ENCODE measurements at places on chromosomes 7 and 10.

DNA sequence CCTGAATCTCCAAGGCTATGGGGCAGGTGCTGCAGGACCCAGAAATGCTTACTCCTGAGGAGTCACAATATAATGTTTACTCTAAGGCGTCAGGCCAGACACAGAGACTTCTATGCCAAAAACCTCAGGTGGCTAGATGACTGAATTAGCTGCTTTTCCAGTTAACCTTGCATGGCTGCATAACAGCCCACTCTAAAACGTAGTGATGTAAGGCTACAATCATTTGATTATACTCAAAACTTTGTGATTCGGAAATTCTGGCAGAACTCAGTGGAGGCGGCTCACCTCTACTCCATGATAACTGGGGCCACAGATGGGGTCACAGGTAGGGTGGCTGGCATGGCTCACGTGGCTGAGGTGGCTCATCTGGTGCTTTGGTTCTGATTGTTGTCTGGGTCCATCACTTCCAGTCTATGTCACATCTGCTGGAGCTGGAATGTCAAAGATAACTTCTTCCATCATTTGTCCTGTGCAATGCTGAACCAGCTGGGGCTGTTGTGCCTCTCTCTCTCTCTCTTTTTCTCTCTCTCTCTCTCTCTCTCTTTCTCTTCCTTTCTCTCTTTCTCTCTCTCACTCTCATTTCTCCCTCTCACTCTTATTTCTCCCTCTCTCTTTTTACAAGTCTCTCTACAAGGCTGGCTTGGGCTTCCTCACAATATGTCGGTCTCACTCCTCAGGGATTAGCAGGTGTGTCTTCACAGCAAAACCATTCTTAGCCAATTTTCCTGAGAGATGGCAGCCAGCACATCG lies 11.8 kb downstream of the TMEM72 start:
- no peak for DNase-seq

DNA sequence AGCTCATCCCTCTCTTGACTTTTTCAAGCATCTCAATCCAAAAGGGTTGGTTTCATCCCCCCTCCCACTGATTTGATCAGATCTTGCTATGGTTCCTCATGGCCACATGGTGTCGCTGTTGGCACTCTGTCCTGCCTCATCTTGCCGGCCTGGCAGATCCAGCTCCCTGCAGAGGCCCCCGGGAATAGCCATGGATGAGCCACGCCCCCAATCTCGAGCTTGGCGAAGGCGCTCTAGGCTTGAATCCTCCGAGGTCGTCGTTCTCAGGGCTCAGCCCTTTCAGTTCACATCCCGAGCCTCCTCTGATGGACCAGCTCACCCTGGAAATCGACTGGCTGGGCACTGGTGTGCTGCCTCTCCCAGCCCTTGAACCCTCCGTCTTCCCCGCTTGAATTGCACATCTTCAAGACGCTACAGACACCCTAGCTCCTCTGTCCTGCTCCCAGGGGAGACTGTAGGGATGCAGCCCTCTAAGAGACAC lies 628.7 kb downstream of the TYW1 start:
- DNase-seq = peak; percentile 83

DNA sequence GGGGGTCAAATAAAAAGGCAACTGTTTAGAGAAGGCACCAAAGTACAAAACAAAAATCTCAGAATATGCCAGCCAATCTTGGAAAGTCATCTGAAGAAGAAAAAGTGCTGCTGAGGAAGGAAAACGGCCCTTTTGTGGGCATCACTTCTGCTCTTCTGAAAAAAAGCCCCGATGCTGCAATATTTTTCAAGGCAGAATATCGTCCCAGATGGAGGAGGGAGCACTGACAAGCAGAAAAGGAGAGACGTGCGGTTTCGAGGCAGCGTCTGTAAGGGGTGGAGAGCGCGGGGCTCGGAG lies 959 bp upstream of the ATRNL1 start:
- DNase-seq = no peak

GRCh38 chr7:131602994-131603372 lies 46.6 kb upstream of the PODXL start:
- no peak for DNase-seq

- no peak for DNase-seq
These were observed 59.1 kb upstream of the GJD4 start for GRCh38 chr10:35545878-35546590.

- DNase-seq = no peak
These were observed 52.7 kb downstream of the GPR85 start for GRCh38 chr7:113033959-113034358.

DNA sequence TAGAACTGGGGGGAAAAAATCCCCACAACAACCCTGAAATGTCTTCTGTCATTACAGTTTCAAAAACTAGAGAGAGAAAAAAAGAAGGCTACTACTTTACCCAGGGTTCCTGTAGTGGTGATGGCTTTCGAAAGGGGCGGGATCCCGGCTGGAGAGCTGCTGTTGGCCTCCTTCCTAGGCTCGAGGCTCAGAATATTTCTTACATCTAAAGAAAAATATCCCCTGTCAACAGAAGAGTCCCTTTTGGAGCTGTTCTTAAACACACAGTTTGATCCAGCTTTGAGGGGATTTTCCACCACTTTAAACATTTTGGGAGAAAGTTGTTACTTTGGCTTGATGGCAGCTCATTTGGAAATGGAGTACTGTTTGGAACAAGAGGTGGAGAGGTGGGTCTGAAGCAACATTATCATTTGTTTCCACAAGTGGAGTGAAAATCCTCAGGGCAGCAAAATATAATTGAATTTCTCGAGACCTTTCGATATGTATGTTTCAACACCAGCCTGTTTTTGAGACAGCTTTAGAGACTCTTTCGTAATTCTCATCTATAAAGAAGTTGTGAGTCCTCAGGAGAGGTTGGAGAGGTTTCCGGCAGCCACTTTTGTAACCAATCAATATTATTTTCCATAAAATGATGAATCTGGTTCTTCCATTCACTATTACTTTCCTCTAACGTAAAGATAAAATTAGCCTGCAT lies 5.1 kb downstream of the HOXA13 start:
- DNase-seq = peak; percentile 38

GRCh38 chr10:34373211-34373610 lies 441.9 kb downstream of the PARD3 start:
- DNase-seq = no peak

DNA sequence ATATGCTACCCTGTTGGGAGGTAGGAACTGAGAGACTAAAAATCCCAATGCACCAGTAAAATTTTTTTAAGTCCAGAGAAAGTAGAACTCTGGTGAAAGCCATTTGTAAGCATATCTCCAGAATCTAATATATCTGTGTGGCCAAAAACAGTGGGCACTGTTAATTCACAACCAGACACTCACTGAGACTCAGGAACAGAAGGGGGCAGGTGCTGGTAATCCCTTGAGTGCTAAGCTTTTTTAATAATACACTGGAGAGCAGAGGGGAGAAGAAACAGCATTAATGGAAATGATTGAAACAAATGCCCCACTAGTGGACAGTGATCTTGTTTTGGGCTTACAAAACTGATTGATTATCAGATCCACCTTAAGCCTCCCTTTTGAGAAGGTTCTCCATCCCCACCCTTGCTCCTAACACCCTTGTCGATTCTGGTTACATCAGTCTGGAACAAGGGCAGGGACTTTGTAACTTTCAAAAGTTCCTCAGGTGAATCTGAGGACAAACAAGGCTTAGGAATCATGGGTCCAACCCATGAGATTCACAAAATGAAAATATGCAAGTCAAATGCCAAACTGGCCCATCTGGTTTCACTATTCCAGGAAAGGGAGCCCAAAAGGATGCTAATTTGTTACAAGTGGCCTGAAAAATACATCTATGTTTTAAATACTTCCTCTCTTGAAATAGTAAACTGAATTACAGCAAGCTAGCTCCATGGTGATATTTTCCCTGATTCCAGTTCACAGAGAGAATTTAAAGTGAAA lies 29.7 kb downstream of the PLXNA4 start:
- no peak for DNase-seq

- no peak for DNase-seq
These were observed 158.3 kb upstream of the KCND2 start for GRCh38 chr7:120114626-120115025.

DNA sequence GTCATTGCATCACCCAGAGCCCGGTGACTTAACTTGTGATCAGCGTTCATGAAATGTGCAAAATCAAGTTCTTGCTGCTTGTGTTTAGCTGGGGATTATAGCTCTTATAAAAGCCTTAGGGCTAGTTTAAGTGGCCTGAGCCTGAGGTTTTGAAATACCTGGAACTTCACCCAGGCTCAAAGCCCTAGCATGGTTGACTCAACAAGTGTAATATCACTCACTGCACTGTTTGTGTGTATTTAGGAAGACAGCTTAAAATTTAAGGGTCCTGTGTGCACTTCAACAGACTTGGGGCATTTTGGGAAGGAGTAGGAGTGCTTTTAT lies 489.5 kb downstream of the GATA3 start:
- no peak for DNase-seq

- DNase-seq = no peak
These were observed 65.7 kb upstream of the FERD3L start for GRCh38 chr7:19210893-19211413.

GRCh38 chr10:46239247-46239646 lies 47.5 kb upstream of the ANTXRL start:
- DNase-seq = no peak
